ENCODE measurements at places on chromosomes 5 and 9. TPM values are rescaled to one million over a fixed set of nuclear protein-coding genes. Genes with fewer than 3 reads are reported as not detected.

IL4 gene
- total RNA-seq: not detected

SVEP1 gene
- total RNA-seq: 0.24 TPM

MTX3 gene
- 24.1 TPM for total RNA-seq

FGD3 gene
- 1.8 TPM for total RNA-seq

PPP1R26 gene
- total RNA-seq: 38.0 TPM

AJM1 gene
- total RNA-seq: 1.8 TPM

Measured in H9 (cell line).